ENCODE measurements at places on chromosomes 4 and X.
A peak's percentile ranks its signal among the peaks of the same experiment; 100 is the strongest.

GRCh38 chr4:52925531-52925968 lies 63.4 kb downstream of the RASL11B start:
- DNase-seq: no peak

DNA sequence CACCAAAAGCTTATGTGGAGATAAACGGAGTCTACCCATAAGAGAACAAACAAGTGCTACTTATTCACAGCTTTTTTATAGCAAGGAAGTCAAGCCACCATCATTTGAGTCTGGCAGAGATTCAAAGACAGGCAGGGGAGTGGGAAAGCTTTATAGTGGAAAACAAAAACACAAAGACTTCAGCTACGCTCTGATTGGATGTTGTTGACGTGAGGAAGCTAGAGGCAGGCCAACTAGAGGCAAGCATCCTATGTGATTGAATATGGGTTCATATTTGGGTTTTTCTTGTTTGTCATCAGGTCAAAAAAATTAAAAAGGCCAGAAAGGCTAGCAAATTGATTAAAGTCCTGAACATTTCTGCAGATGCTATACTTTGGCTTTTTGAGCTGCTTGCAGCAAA lies 719 bp upstream of the TCEAL4 start:
- DNase-seq: no peak

DNA sequence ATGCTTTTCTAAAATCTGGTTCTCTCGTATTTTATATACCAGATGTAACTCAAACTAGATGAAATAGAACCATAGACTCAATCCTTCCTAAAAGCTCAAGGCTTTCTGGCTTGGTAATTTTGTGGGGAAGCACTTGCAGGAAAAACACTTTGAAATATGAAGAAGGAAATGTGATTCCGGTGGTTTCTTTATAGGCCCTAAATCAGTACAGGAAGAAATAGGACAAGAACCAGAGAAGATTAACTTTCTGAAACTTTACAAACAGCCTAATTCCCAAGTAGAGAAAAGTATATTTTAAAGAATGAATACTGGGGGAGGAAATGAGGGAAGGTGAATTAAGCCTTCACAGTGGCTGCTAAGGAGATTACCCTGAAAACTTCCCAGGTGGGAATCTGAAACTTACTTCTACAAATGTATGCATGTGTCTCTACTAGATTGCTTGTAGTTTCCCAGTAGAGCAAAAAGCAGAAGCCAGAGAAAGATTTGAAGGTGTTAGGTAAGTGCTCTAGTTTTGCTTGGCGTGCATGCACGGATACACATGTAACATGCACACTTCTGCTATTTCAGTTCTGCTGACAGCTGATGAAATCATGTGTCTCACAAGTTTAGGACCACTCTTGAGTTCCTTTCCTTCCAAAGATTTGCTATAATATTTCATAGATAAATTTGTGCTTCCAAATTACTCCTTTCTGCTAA lies 92.1 kb downstream of the AFF1 start:
- no peak for DNase-seq

DNA sequence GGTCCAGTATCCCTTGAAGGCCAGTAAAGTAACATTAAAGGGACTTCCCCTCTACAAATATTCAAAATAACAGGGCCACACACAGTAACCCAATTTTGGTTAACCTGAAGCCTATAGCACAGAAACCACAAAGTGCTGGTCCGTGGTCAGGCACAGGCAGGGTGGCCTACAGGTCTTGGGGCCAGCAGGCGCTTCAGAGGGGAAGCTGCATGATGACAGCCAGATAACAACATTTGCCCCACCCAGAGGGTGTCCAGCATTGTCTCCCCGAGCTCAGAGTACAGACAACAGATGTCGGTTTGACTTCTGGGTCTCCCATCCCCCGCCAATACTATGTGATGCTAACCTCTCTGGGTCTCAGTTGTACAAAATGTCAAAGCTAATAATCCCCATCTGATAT lies 51.1 kb downstream of the SH3KBP1 start:
- DNase-seq: no peak

DNA sequence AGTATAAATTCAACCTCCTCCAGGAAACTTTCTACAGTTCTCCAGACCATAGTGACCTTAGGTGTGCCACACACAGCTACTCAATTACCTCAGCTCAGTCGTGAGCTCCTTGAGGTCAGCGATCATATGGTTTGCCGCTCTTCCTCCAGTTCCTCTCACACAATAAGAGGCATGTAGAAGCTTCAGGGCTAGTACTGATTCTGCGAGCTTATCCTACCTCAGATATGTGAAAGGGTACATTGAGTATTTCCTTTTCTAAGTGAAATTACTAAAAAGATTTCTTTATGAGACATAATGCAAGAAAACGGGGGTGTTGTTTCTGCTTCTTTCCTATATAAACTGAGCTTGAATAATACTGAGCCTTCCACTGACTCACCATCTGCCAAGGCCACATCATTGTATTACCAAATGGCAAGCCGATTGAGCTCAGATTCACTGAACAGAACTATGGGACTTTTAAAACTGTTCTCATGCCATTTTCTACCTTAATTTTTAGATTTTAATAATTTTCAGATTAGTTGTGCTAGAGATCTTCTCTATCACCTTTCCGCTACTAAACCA lies 183.1 kb downstream of the HS6ST2 start:
- DNase-seq: no peak

- peak; percentile 64 for DNase-seq
Observed at GRCh38 chrX:67780694-67781109, 236.9 kb downstream of the AR start.

GRCh38 chr4:19497705-19498104 lies 754.0 kb upstream of the SLIT2 start:
- DNase-seq: no peak

- DNase-seq: no peak
Observed at GRCh38 chr4:165635951-165636350, 237.1 kb upstream of the TLL1 start.

DNA sequence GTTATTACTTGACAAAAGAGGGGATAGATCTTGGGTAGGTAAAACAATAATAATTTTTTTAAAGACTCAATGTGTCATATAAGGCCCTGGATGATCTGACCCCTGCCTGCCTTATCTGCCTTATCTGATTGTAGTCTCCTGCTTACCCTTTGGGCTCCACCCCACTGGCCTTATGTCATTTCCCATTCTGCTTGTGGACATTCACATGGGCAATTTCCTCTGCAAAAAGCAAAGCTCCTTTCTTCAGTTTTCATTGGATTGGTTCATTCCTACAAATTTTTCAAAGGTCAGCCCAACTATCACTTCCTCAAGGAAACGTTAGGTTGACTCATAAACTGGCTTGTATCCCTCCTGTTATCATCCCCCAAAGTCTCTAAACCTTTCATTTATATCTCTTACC lies 15.7 kb upstream of the TET2 start:
- no peak for DNase-seq

- DNase-seq: no peak
Observed at GRCh38 chr4:176999935-177000543, 207.3 kb upstream of the VEGFC start.

DNA sequence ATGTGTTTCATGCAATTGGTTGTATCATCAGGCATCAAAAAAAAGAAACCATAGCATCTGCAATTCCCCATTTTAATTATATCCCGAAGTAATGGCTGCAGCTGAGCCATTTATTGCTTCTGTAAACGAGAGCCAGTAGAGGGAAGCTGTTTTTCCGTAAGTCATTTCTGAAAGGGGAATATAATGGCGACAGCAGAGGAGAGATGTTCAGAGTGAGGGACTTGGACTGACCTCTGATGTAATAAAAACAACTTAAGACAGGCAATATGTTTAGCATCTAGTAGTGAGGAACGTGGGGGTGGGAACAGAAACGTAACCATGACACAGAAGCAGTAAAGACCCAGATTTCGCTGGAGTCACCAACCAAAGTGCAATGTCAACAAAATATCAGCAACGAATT lies 31.5 kb upstream of the NAA11 start:
- DNase-seq: no peak

GRCh38 chr4:115187136-115187535 lies 73.7 kb upstream of the NDST4 start:
- DNase-seq: no peak

DNA sequence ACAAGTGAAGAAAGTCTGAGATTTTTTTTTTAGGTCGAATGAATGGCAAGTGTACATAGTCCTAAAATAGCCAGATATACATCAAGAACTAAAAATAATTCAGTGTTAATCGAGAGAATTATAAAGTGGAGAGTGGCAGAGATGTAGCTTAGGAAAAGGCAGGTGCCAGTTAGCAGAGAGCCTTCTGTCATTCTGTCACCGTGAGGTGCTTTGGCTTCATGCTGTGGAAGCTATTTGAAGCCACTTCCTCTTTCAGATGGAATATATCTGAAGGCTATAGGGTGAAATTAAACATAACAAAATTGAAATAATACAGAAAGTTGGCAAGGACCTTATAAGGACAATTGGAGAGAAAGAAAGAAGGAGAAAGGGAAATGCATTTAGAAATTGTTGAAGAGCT lies 756.3 kb downstream of the CCSER1 start:
- DNase-seq: no peak

DNA sequence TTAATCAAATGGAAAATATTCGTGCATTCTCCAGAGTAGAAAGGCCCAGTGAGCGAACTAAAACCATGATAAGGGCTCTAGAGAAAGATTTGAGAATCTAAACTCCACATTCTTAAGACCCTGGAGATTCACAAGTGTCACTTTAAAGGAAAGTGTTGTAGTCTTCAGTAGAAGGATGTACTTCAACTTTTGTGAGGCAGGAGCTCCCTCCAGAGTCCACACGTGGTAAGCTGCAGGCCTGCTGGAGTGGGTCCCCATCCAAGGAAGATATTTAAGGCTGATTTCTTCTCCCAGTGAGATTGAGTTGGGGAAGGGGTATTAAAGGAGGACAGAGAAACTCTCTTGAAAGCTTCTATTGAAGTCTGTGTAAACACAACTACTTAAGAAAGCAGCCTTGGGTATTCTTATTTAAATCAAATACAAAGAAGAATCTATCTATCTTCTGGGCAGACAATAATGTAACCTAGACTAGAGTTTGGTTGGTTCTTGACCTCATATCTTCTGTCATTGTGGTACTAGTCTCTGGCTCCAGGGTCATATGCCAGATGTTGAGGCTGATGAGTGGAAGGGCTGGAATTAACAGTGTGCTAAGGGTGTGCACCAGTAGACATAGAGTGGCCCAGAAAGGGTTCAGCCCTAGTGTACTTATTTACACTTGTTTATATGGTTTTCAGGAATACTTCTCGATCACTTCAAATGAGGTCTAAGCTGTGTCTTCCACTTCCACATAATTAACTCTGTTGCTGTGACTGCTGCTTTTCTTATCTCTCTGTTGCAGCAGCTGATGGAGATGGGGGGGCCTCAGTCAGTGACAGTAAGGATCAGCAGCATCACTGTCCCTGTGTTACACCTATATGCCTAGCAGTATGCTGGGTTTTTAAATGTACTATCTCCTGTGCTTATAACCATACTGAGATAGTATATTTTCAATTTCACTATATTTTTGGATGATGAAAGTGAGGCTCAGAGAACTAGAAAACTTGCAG lies 76.1 kb downstream of the HMGB2 start:
- DNase-seq: no peak

GRCh38 chr4:101145021-101145420 lies 202.3 kb downstream of the PPP3CA start:
- no peak for DNase-seq
